ENCODE measurements at places on chromosomes 2 and 18.

- no peak for DNase-seq
Measured at GRCh38 chr2:212943351-212943750, 208.1 kb downstream of the IKZF2 start.

DNA sequence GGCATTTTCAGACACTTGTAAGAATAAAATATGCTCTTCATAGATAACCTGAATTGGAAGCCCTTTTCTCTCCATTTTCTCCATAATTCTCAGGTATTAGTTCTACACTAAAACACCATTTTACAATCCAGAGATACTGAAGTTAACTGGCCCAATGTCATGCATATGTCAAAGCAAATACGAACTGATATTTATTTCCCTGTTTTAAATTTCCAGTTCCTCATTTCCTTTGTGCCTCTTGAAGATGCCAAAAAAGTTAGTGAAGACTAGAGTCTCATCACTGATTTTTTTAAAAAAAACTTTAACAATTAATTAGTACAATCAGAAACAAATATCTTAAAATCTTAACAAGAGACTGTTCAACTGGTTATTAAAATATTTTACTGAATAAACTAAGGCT lies 52.8 kb upstream of the ITGB6 start:
- no peak for DNase-seq

DNA sequence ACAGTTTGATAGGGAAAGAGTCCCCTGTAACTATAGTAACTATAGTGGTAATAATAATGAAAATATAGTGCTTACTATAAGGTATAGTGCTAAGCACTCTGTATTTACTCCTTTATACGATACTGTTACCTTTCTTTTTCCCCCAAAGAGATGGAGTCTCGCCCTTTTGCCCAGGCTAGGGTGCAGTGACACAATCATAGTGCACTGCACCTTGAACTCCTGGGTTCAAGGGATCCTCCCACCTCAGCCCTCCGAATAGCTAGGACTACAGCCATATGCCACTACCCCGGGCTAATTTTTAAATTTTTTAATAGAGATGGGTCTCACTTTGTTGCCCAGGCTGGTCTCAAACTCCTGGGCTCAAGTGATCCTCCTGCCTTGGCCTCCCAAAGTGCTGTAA lies 34.6 kb downstream of the EML4 start:
- DNase-seq: no peak

- no peak for DNase-seq
Measured at GRCh38 chr18:77054288-77054605, 78.3 kb downstream of the MBP start.

DNA sequence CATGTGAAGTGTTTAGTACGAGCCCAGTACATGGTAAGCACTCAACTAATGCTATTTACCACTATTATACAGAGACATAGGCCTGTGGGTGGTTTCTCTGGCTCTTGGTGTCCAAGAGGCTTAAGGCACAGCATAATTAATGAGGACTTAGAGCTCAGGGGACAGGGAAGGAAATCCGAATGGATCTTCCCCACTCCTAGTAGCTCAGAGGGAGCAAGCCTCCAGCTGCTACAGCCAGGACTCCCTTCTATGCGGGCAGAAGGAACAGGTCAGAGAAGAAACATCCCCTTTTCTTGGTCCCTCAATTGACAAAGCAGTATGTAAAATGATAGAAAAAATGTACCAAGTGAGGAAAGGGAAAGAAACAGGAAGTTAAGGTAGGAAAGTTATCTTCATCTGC lies 261.3 kb upstream of the STON1 start:
- no peak for DNase-seq

- DNase-seq: no peak
Measured at GRCh38 chr2:62658891-62659290, 46.6 kb upstream of the EHBP1 start.

DNA sequence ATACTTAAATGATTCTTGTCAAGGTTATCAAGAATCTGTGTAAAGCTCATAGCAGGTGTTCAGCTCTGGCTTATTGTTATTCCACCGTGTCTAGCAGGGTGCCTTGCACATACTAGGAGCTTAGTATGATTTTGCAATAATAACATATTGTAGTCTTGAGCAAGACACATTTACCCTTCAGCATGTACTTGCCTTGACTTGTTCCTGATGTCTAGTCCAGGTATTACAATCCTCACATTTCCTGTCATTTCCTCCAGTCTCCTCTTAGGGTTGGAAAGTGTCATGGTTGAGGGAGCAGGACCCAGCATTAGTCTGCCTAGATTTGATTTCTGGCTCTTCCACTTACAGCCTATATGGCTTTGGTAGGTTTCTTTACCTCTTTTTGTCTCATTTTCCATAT lies 246.1 kb downstream of the RAD51AP2 start:
- DNase-seq: no peak

DNA sequence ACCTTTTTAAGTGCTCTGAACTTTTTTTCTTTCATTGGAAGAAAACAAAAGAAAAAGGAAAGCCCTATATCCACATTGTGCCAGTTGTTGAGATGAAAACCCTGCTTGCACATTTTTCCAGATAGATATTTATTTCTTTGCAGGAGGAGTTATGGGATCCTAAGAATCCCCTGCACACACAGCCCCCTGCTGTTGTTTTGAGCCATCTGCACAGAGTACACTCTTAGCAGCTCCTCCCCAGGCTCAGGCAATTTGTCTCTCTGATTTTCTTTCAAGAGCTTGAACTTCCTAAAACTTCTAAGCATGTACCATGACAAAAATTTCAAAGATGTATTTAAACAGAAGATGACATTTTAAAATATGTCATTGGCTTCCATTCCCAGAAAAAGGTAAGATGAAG lies 436.9 kb downstream of the METTL4 start:
- DNase-seq: no peak

- DNase-seq: no peak
Measured at GRCh38 chr18:5646739-5647138, 102.9 kb upstream of the EPB41L3 start.

GRCh38 chr2:240455647-240456446 lies 20.4 kb downstream of the GPC1 start:
- DNase-seq: no peak

DNA sequence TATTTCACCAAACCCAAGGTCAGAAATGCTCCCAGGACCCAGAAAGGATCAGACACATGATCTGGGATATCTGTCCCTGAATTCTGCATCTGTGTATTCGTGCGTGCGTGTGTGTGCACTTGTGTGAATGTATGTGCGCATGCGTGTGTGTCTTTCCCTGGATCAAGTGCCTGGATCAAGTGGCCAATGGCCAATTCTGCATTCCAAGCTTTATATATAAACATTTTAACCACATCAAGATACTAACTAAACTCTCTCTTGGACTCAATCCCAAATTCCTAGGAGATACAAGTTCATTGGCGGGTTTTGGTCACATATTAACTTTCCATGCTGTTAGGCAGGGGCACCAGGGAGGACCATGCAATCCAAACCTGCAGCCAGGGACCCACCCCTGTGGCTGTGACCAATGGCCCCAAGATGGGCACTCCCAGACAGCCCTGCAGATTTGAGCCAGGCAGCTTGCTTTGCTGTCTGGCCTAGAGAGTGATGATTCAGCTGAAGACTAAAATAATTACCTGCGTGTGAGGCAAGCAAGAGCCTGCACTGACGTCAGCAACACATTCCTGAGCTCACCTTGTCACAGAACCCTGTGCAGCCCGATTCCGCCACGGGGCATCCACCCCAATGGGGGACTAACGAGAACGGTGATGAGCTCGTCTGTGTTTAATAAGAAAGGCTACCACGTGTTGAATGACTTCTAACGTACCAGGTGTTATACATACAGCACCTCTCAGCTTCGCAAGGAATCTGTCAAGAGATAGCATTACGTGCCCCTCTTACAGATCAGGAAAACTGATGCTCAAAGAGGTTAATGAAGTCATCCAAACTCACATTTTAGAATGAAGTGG lies 45.3 kb upstream of the ROCK2 start:
- no peak for DNase-seq

- DNase-seq: no peak
Measured at GRCh38 chr2:168252976-168253375, 5.6 kb upstream of the STK39 start.

DNA sequence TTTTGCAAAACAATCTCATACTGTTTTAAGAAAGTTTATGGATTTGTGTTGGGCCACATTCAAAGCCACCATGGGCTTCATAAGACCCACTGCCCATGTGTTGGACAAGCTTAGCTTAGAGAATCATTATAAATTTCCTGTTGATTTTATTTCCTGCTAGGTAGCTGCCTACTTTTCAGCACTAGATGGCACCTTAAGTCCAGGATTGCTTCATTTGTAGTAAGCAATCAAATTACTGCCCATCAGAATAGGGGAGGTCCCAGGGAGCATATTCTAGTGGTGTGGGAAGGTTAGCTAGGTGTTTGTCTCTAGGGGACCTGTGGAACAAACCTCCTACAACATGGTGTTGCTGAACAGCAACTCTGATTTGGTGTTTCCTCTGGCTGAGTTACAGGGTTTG lies 11.0 kb upstream of the DCDC2C start:
- DNase-seq: no peak

GRCh38 chr2:119929537-119929936 lies 83.3 kb upstream of the EPB41L5 start:
- DNase-seq: no peak

DNA sequence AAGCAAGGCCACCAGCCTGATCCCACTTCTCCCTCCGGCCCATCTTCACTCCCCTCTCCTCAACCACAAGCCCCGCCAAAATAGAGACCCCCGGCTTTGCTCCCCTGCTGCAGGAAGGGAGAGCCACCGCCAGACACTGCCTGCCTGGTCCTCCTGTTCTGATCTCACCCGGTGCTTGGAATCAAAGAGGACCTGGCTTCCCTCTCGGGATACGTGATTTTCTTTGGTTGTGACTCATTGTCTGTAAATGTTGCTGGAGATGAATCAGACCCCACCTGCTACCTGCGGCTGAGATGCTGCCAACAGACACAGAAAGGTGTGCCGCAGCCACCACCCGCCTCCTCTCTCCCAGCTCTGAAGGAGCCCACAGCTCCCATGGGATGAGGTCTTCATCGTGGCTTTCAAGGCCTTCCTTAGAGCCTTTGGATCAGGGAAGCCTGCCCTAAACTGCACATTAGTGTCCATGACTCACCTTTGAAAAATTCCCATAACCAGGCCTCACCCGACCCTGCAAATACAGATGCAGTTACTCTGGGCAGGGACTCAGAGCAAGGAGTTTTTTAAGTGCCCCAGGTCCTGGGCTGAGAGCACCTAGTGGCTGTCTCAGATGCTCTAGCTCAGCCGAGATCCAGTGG lies 79.4 kb upstream of the ZNF532 start:
- DNase-seq: no peak
